ENCODE measurements at places on chromosomes 16 and 17. TPM values are rescaled to one million over a fixed set of nuclear protein-coding genes. Genes with fewer than 3 reads are reported as not detected.

The MT1G gene
- total RNA-seq, result not detected

The TVP23A gene
- total RNA-seq, result not detected

The RAB37 gene
- total RNA-seq, result 0.67 TPM

The ABCA10 gene
- 2.5 TPM for total RNA-seq

The SYNGR2 gene
- 61.1 TPM for total RNA-seq

The TMEM88 gene
- total RNA-seq, result 43.0 TPM

The SLC25A39 gene
- total RNA-seq, result 115 TPM

The IRX5 gene
- total RNA-seq, result 3.9 TPM

The HOXB7 gene
- total RNA-seq, result 14.4 TPM

The TM4SF5 gene
- total RNA-seq, result not detected

The SLC52A1 gene
- total RNA-seq, result 0.33 TPM

The CD300H gene
- not detected for total RNA-seq

The OR2C1 gene
- not detected for total RNA-seq

The KRTAP16-1 gene
- not detected for total RNA-seq

The METTL23 gene
- total RNA-seq, result 22.9 TPM

The CBFA2T3 gene
- 0.19 TPM for total RNA-seq

The NAGS gene
- total RNA-seq, result 11.7 TPM

The WNT9B gene
- total RNA-seq, result not detected

The MRTFB gene
- total RNA-seq, result 23.2 TPM

The MATCAP1 gene
- 14.1 TPM for total RNA-seq
